NCI-H82 (cell line): ENCODE measurements at places on chromosomes 12 and 14.

GRCh38 chr12:69666798-69667197 lies 32.3 kb downstream of the BEST3 start:
- peak; percentile 77 for DNase-seq

DNA sequence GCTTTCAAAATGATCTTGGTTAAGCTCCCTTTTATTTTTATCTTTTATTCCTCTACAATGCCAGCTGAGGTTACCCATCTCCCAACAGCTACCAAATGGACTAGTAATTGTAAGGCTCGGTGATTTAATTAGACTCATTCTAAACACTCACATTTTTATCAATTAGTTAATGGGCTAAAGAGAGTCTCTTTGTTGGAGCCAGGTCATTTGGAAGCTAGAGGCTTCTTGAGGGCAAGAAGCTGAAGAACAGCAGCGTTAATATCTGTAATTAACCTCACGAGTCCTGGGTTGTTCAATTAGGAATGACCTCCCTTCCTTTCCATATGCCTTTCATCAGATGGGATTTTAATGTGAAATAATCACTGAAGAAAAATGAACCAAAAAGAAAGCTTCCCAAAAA lies 56.9 kb downstream of the OTX2 start:
- DNase-seq = peak; percentile 96

- DNase-seq = peak; percentile 52
These were observed 26.8 kb upstream of the IL22 start for GRCh38 chr12:68280240-68280639.

DNA sequence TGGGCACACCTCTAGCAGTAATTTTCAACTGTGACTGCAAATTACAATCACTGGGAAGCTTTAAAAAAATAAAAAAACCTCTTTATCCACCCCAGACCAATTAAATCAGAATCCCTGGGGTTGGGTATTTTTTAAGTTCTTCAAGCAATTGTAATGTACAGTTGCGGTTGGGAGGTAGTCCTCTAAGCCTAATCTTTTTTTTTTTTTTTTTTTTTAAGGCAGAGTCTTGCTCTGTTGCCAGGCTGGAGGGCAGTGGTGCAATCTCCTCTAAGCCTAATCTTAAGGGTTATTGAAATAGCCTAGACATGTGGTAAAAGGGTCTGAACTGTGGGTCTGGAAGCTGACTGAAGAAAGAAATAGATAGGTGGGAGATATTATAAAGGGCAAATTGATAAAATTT lies 230.5 kb downstream of the AKAP6 start:
- peak; percentile 64 for DNase-seq

- DNase-seq = no peak
These were observed 84.0 kb downstream of the RNF34 start for GRCh38 chr12:121483949-121484348.

GRCh38 chr12:53624458-53624857 lies 1.7 kb downstream of the ATF7 start:
- no peak for DNase-seq

- no peak for DNase-seq
These were observed 36.8 kb downstream of the CDC42BPB start for GRCh38 chr14:103020271-103021170.
